ENCODE measurements at places on chromosomes 16 and 17.

GRCh38 chr17:60073063-60073462, 5.7 kb downstream of the HEATR6 start:
- no peak for DNase-seq

DNA sequence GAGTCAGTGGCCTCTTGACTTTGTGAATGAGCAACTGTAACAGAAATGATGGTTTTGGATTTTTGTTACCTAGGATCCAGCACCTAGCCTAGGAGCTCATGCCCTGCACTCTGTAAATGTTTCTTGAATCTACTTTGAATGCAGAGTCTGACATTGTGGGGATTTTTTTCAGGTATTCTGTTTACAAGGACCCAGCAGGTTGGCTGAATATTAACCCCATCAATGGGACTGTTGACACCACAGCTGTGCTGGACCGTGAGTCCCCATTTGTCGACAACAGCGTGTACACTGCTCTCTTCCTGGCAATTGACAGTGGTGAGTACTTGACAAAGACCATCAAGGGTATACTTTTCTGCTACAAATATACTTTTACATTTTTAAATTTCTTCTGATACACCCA, 59.8 kb upstream of the HSBP1 start:
- DNase-seq, result no peak

GRCh38 chr16:68737046-68737729, at the start of gene CDH1:
Gene CDH1 (plus strand): TSS chr16:68737292. CDS start chr16:68737416, 124 bp downstream.
- DNase-seq, result no peak

GRCh38 chr17:3952186-3952585, 12.1 kb downstream of the ATP2A3 start:
- no peak for DNase-seq

DNA sequence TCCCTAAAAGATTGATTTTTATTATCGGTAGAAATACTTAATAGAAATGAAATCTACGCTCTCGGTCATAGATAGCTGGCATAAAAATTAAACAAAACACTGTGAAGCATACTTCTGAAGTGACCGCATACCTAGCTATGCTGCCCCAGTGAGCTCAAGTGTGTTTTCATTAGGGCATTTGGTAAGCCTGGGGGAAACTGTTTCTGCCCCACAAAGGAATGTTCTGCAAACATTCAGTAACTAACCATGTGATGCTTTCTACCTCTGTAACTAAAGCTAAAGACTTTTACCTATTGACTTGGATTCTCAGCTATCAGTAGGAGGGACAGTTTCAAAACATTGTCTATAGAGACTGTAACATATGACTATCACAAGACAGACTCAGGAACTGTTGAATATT, 93.5 kb upstream of the HSBP1 start:
- no peak for DNase-seq

DNA sequence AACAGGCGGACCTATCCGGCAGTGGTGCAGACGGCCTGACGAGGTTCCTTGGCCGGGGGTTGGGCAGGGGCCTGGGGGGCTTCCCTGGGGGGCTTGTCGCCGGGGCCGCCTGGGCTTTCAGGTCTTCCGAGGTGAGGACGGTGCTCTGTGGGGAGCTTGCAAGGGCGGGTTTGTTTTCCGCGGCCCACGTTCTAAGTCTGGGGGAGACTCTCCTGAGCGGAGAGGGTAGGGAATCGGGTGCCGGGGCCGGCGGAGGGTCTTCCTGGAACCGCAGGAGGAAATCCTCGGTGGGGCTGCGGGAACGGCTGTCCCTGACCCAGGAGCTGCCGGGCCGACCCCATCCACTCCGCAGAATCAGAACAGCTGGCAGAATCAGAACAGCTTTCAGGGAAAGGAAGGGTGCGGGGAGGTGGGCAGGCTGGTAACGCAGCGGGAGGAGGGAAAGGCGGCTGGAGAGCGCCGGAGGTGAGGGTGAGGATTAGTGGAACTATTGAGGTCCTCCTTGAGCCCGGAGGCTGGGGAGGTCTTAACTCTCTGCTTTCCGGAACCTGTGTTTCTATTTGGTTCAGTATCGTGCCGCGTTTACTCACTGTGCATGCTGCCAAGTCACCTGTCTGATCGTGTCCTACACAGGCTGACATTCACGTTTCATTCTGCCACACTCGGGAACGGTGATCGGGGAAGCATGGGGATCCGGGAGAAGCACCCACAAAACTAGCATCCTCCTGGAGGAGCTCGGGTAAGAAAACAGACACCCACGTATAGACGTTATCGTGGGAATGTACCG, 28.9 kb downstream of the CPSF4L start:
- DNase-seq, result no peak

DNA sequence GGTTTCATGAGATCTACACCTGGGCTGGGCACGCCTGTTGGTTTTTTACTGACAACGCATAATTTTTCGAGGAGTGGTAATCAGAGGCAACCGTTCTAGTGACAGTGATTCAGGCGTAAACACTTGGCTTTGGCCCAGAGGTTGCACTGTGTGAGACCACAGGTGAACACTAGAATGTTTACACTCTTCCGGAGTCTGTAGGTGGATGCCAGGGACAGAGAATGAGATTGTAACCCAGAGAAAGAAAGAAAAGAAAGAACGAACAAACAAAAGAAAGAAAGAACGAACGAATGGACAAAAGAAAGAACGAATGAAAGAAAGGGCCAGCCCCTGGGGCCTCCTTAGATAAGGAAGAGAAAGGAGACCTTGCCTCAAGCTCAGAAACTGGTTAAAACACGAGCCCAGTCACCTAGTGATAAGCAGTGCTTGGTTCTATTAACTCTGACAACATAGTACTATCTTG, 113.2 kb downstream of the PRKCB start:
- no peak for DNase-seq

- DNase-seq, result no peak
Measured at GRCh38 chr16:72895951-72896350, 152.0 kb downstream of the ZFHX3 start.

DNA sequence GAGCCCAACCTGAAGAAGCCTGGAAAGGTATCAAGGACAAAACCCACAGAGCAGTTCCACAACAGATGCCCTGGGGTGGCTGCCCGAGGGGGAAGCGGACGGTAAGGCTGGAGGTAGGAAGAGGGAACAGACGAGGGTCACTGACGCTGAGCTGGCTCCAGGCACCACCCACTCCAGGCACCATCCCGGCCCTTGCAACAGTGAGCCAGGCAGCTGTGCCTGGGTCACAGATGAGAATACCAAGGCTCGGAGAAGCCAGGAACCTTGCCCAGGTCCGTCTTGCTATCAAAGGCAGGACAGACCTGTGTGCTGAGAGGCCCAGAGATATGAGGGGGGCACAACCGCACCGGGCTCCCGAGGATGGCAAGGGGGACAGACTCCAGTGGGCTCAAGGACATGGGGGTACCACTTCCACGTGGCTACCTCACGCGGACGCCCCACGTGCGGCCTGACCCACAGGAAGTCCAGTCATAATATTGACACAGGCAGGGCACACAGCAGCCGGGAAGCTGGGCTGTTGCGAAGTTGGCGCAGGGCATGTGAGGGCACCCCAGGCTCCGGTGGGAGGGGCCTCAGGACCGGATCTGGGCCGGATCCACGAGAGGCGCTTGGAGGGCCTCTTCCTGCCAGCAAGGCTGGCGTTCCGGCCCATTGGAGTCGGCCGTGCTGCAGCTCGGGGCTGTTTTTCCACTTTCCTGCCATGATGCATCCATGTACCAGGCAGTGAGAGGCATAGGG, 29.9 kb downstream of the PEMT start:
- DNase-seq, result peak; percentile 55

DNA sequence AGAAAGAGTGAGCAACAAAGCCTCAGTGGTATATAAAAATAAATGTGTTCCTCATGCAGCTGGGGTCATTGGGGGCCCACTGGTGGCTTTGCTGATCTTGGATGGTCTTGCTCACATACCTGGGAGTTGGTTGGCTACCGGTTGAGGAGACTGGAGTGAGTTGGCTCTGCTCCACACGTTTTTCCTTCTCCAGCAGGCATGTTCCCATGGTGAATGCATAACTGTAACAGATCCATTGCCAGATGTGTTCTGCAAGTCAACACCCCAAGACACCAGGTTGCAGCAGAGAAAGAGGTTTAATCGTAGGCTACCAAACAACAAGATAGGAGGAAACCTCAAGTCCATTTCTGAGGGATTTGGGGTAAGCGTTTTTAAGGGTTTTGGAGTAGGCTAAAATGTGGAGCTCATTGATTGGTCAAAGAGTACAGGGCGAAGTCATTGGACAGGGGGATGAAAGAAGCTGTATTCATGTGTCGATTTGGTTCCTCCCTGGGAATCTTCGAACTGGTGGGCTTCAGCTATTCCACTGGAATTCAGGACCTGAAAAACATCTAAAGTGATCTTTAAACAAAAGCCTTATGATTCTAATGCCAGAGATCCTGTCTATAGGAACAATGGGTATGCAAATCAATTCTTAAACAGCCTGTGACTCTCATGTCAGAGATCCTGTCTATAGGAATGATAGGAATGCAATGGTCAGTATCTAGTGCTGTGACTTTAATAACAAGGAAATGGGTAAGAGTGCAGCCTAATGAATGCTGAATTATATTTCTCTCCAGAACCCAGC, 467.5 kb upstream of the C16orf82 start:
- DNase-seq, result no peak

- no peak for DNase-seq
Measured at GRCh38 chr17:48577330-48577945, 712 bp downstream of the HOXB4 start.

Measured in epithelial cell of prostate (primary cell).